Activated CD8-positive, alpha-beta memory T cell treated with anti-CD3 and anti-CD28 coated beads for 1 hour (primary cell): ENCODE measurements at places on chromosomes 11 and 22.
A peak's percentile ranks its signal among the peaks of the same experiment; 100 is the strongest.

GRCh38 chr11:18490736-18491485, 35.3 kb downstream of the LDHAL6A start:
- DNase-seq: no peak

DNA sequence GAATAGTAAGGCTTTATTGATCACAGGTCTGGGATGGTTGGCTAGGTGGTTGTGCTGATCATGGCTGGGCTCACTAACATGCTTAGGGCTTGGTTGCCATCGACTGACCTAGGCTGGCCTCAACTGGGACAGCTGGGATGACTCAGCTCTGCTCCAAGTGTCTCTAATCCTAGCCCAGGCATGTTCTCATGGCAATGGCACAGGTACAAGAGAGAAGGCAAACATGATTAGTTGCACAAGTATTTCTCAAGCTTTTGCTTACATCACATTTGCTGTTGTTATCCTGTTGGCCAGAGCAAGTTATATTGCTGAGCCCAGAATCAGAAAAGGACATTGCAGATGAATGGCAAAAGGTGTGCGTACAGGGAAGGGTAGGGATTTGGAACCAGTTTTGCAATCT, 68.5 kb upstream of the SLC35C1 start:
- DNase-seq: no peak

DNA sequence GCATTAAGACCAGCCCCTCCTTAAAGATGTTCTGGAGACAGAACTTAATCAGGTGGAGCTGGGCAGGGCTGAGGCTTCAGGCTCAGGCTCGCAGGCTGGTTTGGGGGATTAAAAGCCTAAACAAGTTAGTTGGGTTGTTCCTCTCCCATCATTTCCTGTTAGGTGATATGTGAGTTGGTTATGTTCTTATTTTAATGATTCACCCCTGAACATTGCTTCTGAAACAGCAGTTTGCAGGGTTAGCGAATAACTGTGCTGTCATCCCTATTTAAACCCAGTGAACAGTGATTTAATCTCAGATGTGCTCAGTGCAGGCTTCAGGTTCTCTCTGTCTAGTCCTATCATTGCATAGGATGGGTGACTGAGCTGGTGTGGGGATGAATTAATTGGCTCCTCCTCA, 47.4 kb upstream of the BIRC3 start:
- no peak for DNase-seq

DNA sequence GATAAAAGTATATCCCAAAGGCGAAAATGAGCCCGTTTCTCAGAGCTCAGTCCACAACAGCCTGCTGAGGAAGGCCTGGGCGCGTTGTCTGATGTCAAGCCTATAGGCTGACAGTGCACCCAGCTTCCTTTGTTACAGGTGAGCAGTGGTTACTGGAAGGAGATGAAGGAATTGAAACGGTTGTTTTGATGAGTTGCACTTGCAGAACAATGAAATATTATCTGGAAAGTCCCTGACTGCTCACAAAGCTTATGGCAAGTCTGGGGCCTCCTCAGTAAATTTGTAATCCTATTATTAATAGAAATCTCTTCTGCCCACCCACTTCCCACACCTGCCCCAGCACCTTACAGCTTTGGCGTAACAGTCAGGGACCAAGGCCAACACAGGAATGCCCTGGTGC, 77.8 kb downstream of the C11orf91 start:
- DNase-seq: no peak

DNA sequence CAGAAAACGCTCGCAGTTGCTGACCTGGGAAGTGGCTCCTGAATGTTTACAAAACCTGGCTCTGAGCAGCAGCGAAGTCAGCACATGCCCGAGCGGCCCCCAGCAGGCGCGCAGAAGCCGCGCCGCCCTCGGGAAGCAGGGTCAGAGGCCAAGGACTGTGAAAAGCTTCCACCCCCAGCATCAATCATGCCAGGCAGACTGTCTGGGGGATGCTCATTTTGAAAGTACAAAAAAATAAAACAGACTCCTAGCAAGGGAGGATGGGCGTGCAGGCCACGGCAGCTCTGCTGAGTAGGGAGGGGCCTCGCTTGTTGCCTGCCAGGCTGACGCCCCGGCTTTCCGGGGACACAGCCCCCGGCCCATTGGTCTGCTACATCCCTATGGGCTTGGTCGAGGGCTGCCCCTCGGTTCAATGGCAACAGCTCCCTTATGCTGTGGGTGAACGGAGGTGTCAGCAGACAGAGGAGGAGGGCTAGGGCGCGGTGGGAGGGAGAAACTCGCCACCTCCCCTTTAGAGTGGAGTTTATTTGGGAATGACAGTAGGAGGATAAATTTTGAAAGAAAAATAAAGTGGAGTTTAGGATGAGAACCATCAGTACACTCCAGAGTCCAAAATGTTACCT, 37.7 kb upstream of the GNB1L start:
- peak; percentile 22 for DNase-seq
